NCI-H1092 treated with DMSO at 0.1 percent for 48 hours (cell line): ENCODE measurements at places on chromosomes 11 and 22.

DNA sequence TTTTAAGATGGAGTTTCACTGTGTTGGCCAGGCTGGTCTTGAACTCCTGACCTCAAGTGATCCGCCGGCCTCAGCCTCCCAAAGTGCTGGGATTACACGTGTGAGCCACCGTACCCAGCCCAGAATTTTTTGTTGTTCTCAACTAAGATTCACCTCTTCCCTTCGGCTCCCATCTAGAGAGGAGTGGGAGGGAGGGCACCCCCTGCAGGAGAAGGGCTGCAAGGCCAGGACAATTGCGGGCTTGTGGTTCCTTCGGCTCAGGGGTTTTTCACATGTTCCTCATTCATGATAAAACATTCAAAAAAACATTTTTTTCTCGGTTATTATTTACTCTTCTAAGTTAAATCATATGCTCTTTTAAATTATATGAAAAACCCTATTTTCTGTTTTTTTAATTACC, 201.1 kb upstream of the LRRC4C start:
- DNase-seq = no peak

DNA sequence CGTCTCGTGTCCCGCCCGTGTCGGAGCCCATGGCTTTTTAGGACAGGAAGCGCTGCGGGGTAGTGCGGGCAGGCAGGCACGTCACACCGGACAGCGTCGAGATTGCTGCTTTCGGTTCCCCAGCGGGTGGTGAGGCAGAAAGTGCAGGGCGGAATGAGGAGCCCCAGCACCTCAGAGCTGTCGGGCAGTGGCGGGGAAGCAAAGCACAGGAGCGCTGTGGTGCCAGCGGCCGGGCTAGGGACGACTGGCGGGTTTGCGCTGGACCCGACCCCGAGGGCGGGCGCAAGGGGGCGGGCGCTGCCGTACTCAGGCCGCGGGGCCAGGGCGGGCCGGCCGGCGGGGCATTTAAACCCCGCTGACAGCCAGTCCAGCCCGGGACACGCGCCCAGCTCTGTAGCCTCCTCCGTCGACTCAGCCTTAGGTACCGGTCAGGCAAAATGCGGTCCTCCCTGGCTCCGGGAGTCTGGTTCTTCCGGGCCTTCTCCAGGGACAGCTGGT, at the start of gene SLC37A2:
TSS of gene SLC37A2 (plus strand) at position 375 of the 498 bp plus-strand sequence. CDS start at position 438, 63 bp downstream.
- peak; percentile 33 for DNase-seq

DNA sequence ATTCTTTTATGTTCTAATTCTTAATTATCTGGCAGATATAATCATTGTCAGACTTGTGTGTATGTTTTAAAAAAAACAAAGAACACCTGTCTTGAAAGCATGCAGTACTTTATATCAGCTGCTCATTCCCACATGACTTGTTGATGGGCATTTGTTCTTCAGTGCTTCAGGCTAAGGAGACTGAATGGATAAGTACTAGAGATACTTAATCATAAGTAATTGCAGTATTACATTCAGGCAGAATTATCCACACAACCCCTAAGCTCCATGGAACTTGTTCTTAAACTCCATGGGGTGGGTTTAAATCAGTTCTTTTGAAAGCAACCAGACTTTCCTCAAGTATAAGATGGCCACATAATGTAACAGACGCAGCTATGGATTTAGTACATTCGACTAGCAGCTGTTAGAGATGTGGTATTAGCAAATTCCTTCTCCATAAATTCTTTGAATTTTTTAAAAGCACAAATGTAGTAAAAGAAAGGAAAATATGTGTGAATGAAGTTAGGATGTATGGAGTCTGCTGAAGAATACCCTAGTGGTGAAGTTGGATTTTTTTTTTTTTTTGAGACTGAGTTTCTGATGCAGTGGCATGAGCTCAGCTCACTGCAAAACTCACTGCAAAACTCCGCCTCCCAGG, 3.0 kb downstream of the JAM3 start:
- peak; percentile 85 for DNase-seq

DNA sequence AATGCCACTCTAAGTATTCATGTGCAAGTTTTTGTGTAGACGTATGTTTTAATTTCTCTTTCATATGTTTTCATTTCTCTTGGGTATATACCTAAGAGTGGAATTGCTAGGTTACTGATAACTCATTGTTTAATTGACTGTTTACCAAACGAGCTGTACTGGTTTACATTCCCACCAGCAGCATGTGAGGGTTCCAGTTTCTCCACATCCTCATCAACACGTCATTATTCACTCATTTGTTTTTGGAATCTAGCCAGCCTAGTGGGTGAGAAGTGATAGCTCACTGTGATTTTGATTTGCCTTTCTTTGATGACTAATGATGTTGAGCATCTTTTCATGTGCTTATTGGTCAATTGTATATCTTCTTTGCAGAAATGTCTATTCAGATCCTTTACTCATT, 4.0 kb downstream of the ANKRD13D start:
- DNase-seq = no peak

GRCh38 chr22:30920407-30920806, 48.2 kb downstream of the MORC2 start:
- DNase-seq = peak; percentile 29

- no peak for DNase-seq
Measured at GRCh38 chr11:62911137-62912130, 9.7 kb downstream of the CHRM1 start.

DNA sequence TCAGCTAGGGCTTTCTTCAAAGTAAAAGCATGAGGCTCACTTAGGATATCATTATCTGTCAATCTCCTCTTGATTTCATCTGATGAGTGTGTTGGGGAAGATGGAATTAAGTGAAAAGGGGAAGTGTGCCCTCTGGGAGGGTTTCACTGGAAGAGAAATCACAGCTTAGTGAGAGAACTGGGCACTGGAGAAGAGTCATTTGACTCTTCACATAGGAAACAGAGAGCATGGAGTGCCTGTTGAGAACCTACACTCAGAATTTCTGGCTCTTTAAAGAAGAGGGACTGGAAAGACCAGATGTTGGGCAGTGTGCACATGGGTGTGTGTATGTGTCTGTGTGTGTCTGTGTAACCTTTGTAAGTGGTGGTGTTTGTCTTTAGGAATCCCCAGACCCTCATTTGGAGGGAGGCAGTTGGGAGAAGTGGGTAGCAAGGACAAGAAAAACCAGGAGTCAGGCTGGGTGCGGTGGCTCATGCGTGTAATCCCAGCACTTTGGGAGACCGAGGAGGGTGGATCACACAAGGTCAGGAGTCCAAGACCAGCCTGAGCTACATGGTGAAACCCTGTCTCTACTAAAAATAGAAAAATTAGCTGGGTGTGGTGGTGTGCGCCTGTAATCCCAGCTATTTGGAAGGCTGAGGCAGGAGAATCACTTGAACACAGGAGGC, 10.0 kb downstream of the STX3 start:
- no peak for DNase-seq

- peak; percentile 8 for DNase-seq
Measured at GRCh38 chr22:45284705-45285262, at the start of gene UPK3A. Gene UPK3A, plus strand, starts transcription at chr22:45284949. Its CDS starts 65 bp downstream, at chr22:45285014.

- DNase-seq = no peak
Measured at GRCh38 chr11:37496201-37496600, 898.2 kb upstream of the RAG2 start.

- DNase-seq = no peak
Measured at GRCh38 chr11:45156741-45157140, 10.3 kb downstream of the PRDM11 start.

GRCh38 chr11:69718147-69718546, 14.3 kb upstream of the FGF19 start:
- peak; percentile 51 for DNase-seq

- DNase-seq = no peak
Measured at GRCh38 chr11:110787680-110788079, 75.4 kb upstream of the ARHGAP20 start.

DNA sequence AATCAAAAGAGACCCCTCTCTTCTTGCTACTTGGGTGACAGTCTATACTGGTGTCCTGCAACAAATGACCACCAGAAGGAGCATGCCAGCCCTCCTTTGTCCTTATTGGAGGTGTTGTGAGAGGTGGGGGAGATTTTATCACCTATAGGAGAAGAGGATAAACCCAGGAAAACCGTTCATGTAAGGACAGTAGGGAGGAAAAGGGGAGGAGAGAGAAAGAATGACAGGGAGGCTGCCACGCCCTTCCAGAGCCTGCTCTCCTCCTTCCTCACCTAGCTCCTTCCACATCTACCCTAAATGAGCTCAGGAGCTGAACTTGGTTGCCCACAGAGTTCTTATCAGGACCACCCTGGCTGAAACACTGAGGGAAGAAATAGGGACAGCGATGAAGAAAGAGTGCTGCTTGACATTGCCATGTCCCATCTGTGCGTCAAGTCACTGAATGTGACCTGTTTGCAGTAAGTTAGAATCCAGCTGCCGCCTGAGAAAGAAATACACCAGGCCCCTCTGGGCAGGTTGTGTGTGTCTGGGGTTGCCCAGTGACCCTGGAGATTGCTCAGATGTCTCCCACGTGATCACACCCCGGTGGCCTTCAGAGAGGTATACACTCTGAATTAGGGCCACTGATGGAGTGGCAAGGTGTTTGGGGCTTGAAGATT, 40.4 kb upstream of the ETS1 start:
- DNase-seq = no peak

DNA sequence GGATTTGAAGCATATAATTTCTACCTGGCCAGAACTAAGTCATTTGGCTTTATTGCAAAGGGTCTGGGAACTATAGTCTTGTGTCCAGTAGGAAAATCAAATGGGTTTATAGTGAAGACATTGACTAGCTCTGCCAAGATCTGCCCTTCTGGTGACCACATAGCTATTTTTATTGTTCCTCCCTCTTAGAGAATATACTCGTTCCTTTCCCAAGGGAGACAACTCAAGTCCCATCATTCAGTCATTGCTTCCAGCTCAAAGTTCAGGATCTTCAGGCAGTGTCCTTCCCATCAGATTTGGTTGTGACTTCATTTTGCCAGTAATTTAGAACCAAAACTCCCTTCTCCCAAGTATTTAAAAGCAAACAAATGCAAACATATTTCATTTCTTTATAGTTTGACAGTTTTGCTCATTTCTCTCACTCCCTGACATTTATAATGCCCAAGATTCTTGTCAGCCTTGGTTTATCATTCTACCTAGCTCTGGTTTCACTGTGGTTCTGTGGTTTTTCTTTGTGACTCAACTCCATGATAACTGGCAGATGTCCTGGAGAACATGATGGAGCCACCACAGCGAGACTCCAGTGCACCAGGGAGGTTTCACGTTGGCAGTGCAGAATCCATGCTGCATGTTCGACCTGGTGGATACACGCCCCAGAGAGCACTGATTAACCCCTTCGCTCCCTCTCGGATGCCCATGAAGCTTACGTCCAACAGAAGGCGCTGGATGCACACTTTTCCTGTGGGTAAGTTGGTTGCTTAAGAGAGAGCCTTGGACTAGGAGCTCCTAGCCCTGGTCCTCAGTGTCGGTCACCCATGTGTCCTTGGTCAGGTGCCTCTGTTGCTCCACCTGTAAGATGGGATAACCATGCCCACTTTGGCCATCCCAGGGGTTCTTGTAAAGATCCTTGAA, 64.9 kb downstream of the DEPDC5 start:
- DNase-seq = no peak

DNA sequence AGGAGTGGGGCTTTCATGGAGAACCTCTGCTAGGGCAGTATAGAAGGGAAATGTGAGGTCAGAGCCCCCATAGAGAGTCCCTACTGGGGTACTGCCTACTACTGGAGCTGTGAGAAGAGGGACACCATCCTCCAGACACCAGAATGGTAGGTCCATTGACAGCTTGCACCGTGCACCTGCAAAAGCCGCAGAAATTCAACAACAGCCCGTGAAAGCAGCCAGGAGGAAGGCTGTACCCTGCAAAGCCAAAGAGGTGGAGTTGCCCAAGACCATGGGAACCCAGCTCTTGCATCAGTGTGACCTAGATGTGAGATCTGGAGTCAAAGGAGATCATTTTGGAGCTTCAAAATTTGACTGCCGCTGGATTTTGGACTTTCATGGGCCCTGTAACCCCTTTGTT, 245.6 kb downstream of the TENM4 start:
- no peak for DNase-seq

DNA sequence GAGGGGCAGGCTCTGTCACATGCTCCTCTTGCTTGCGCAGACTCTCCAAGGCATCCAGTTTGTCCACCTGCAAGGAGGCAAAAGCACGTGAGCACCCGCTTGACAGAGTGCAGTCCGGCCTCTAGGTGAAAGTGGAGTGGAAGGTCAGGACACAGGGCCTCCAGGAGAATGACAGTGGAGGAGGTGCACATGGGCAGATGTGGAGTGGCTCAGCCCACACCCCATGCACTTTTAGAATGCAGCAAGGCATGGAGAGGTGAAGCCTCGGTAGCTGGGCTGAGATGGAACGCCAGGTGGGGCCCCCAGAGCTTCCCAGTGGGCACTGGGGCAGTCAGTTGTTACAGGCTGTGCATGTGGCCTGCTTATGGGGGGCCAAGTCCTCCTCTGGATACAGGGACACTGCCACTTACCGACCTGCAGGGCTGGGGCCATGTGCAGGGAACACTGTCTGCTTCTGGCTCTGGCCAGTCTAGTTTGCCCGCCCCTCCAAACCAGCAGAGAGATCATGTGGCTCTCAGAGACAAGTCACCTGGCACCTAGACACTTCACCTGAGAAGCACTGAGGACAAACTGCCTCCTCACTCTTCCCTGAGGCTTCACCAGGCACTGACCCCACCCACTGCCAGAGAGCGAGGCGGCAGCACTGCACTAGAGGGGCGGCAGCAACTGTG, 2.3 kb upstream of the SLC25A1 start:
- DNase-seq = no peak

- DNase-seq = peak; percentile 100
Measured at GRCh38 chr11:75639762-75640181, 29.1 kb downstream of the MAP6 start.

DNA sequence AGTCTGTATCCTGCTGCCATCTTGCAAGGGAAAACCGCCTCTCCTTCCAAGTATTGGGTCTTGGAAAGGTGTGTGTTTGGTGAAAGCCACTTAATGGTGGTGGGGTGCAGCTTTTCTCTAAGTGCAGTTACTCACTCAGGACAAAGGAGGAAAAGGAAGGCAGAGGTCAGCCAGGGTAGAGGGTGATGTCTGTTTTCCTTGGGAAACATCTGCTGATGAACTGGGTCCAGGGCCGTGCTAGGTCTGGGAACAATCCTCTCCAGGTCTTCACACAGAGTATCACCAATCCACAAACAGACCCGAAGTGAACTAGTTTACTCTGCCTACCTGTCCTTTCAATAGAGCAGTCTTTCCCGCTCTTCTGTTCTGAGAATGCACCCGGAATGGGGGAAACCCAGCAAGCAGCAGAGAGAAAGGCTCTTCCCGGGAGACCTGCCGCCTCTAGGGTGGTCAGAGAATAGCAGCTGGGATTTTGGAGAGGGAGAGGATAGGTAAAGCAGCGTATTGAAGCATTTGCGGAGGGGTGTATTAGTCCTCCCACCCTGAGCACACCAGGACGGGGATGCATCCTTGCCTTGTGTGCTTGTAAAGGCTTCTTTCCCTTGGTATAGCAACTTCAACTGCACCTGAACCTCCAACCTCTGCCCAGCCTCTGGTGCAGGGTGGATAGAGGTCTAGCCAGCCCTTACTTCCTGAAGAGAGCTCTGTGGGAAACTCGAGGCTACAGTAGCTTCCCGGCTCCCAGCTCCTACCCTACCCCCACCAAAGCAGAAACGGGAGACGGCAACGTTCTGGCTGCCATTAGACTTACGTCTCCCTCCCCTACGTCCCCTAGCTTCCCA, 20.7 kb downstream of the LHFPL7 start:
- no peak for DNase-seq

GRCh38 chr22:46031965-46032851, 55.2 kb upstream of the WNT7B start:
- DNase-seq = no peak
